ENCODE measurements at places on chromosomes 5 and 9.

DNA sequence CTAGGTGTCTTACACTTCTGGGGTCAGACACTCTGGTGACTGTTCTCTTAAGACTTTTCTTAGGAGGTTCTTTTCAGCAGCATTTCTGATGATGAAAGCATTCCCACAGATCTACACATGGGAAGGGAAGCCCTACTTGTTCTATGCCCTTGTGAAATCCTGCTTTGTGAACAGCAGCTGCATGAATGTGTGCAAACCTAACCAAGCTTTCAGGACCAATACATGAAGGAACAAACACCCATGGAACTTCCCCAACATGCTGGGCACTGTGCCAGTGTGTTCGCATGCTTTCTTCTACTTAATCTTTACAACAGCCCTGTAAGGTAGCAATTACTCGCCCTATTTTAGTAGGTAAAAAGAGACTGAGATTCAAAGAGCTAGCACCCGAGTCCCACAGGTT is 439.9 kb upstream of the KLF4 start:
- no peak for DNase-seq

- no peak for DNase-seq
Observed at GRCh38 chr9:127369428-127369827, 27.5 kb upstream of the SLC2A8 start.

GRCh38 chr9:119334745-119335144 is 34.5 kb downstream of the BRINP1 start:
- DNase-seq: no peak

DNA sequence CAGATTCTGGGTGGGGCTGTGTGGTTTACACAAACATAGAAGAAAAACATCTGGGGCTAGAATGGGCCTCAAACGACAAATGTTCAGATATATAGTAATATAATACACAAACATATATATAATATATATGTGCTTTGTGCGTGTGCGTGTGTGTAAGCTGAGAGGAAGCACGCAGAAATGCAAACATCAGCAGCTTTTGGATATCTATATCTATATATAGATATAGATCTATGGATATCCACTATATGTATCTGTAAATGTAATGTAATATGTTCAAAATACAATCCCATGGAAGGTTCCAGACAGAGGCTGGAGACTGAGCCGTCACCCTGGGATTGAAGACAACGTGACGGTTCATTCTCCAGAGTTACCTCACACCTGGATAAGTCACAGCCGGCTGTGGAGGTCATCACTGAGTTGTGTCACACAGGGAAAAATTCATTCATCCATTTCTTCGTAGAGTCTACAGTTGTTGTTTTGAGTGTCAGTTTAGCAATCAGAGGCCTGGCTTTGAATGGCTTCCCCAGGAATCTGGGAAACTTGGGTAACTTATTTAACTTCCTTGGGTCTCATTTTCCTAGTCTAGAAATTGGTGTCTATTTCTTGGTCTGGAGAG is 123.0 kb upstream of the CPEB4 start:
- no peak for DNase-seq

- DNase-seq: no peak
Observed at GRCh38 chr5:160494451-160494850, 72.8 kb downstream of the PTTG1 start.

GRCh38 chr5:89313044-89313443 is 430.1 kb upstream of the MEF2C start:
- peak; percentile 13 for DNase-seq

- DNase-seq: no peak
Observed at GRCh38 chr5:132414634-132415378, 45.3 kb downstream of the SLC22A5 start.

GRCh38 chr5:158809936-158810335 is 289.8 kb downstream of the EBF1 start:
- no peak for DNase-seq

- peak; percentile 18 for DNase-seq
Observed at GRCh38 chr5:132064738-132065331, 4.4 kb downstream of the IL3 start.

DNA sequence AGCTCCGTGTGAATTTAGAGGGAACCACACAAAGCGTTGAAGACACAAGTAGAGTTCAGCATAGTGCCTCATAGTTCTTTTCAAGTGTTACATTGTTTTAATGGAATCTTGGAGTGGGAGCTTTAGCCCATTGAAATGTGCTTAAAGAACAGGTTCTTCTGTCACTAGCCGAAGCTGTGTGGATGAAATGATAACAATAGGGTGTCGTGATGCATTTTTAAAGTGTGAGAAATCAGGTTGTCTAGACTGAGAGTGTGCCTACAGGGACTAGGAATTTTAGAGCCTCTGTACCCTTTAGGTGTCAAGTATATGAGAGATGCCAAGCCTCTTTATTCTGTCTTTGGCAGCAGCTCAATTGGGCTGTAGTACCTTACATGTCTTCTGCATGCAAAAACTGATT is 83.0 kb downstream of the NDUFS4 start:
- DNase-seq: no peak

DNA sequence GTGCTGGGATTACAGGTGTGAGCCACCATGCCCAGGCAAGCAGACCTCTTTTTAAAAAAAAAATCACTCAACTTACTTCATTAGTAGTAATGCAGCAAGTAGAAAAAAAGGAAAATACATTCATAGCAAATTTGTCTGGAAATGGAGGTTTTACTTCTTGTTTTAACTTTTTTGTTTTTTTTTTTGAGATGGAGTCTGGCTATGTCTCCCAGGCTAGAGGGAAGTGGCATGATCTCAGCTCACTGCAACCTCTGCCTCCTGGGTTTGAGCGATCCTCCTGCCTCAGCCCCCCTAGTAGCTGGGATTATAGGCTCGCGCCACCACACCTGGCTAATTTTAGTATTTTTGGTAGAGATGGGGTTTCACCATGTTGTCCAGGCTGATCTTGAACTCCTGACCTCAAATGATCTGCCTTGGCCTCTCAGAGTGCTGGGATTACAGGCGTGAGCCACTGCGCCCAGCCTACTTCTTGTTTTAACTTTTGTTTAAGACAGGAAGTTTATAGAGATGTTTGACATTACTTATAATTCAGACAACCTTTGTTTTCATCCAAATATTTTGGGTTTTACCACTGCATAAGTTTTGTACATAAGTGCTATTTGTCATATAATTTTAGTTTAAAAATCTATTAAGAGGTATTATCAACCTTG is 26.5 kb downstream of the UBE2R2 start:
- DNase-seq: no peak

DNA sequence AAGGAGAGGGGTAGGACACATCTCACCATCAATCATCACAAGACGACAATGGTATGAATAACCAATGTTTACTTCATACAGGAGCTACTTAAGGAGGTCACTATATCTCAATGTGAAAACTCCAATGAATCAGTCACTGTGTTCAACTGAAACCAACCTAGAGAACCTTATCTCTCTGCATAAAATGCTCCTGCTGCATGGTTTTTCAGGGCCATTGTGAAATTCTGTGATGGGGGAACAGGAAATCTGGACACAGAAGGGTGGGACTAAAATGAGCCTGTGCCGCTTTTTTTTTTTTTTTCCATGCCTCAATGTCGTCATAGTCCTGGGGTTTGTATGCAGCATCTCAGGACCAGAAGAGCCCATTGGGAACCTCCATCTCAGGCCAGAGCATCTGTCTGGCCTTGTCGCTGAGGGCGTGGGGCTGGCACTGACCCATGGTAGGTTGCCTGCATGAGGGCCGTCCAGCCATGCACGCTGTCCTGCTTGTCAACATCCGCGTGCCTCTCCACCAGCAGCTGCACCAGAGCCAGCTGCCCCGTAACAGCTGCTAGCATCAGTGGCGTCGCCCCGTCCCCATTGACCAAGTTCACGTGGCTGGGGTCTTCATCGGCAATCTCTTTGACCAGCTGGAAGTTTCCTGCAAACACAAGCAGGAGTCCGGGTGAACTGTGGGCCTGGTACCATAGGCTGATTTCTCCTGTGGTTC is 12.7 kb downstream of the ANKS6 start:
- no peak for DNase-seq

- no peak for DNase-seq
Observed at GRCh38 chr5:134964359-134965270, 3.1 kb upstream of the CATSPER3 start.

DNA sequence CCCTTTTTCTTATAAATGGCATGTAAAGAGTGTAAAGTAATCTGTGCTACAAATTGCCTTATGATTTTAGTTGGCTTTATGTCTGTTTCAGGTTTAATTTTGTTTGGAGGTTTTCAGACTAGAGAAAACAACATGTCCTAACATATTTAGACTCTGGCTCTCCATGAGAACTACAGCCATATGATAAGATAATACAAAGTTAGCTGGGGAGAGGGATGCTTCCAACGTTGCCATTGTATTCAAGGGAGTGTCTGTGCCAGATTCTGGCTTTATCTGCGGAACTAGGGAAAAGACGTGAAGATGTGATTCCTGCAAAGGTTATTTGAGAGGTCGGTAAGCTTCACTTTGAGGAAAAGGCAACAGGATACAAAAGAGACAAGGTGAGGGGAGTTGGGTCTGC is 140.0 kb upstream of the OTULINL start:
- no peak for DNase-seq
